ENCODE measurements at places on chromosomes 4 and X. TPM values are rescaled to one million over a fixed set of nuclear protein-coding genes. Genes with fewer than 3 reads are reported as not detected.

- DNase-seq: no peak
Observed at GRCh38 chr4:37446016-37446415, 201.5 kb downstream of the NWD2 start.

Gene SLC6A14
- total RNA-seq: not detected

Gene USP27X
- total RNA-seq: not detected

Gene COX7B2
- total RNA-seq: not detected

Gene MAGEB17
- total RNA-seq: not detected
